Posterior vena cava (tissue), 2 donors: ENCODE measurements at places on chromosomes 7 and 10. TPM values are rescaled to one million over a fixed set of nuclear protein-coding genes. Genes with fewer than 3 reads are reported as not detected.

DNA sequence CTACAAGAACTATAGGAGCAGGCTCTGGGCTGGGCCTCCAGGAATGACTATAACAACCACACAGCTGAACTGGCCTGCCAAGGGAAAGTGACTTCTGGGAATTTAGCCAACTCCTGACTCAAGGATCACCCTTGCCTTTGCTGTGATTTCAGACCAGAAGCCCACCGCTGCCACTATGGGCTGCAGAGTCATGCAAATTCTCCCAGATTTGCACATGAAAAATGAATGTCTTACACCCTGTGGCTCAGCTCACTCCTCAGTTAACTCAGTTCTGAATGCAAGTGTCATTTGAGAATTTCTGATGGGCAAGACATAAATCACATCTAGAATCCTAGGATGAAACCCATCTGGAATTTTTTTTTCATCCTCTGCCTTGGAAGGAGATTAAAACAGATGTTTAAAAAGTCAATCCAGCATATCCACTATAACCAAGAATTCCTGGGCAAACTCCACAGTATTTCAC lies 186.5 kb upstream of the BET1 start:
- DNase-seq: peak; percentile 64

DNA sequence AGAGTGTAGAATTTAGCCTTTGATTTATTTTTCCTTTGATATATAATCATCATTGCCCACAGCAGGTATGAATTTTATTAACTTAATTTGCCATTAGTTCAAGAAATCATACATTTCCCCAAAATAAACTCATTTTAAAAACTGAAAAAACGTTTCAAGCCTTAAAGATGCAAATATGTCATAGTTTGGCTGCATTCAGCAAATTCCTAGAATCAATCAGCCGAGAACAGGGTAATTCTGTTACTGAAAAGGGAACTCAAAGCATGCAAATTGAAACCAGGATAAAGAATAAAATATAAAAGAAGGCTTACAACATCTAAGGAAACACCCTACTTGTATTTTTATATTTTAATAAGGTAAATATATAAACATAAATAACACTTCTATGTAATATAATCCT lies 233.8 kb upstream of the PRKCQ start:
- no peak for DNase-seq

DNA sequence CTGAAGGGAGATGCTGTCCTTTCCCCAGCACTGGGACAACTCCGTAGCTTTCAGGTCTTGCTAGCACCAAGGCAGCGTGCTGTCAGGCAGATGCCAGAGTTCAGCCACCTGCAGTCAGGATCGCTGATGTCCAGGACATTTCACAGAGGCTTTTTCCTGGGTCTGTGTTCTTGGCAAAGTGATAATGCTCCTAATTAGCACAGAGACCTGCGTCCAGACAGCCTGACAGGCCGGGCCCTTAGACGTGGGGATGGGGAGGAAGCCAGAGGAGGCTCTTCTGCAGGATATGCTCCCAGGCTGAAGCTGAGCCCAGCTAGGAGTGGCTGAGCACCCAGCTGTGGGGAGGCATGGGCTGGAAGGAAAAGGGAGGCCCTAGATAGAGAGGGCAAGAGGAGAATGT lies 82.5 kb upstream of the TBX20 start:
- DNase-seq: no peak

DNA sequence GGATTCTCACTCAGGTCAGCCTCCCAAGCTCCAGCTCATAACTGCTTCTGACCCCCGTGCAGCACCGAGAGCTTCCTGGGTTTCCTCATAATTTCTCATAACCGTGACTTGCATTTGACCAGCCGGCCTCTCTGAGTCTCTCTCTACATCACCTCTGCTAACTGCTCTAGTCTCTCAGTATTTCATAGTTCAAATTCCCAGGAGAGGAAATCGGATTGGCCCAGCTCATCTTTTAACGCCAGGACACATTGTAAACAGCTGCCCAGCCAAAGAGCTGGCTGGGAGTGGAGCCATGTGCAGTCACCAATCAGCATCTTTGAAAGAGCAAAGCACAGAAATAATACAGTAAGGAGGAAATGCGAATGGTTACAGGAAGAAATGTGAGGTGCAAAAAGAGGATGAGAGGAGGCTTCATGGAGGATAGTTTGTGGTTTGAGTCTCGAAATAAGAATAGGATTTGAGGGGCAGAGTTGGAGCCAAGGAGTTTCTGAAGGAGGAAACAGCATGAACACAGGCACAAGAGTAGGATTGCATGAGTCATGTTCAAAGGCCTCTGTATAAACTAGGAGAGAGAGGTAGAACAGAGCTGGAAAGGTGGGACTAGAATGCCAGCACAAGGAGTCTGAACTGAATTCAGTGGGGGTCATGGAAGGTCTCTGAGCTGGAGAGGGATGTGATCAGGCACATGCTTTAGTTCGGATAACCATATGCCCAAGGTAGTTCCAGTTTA lies 15.2 kb upstream of the LBX1 start:
- DNase-seq: no peak

GRCh38 chr10:97333351-97333600 lies 1.3 kb downstream of the FRAT2 start:
- no peak for DNase-seq

DNA sequence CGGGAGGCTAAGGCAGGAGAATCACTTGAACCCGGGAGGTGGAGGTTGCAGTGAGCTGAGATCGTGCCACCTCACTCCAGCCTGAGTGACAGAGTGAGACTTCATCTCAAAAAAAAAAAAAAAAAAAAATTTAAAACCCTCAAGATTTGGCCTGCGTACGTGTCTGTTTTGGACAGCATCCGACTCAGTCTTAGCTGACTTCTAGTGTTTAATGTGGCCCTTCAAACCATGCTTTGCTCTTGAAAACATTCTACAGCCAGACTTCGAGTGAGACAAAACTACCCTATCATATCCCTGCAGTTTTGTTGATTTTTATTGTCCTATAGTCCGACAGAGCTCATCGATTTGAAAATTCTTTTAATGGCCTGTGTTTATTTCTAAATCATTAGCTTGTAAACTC lies 227.1 kb upstream of the SH2B2 start:
- DNase-seq: no peak

DNA sequence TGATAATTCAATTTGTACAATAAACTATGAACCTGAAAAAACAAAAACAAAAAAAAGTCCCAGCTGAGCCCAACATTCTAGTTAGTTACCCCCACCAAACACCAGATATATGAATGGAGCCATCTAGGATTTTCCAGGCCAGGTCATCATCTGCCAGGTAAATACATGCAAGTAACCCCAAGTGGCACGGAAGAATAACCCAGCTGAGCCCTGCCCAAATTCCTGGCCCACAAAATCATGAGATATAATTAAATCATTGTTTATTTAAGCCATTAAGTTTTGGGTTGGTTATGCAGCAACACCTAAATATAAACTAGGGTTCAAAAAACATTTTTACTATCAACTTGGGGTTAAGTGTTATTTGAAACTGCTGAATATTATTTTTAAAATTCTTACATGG lies 19.0 kb downstream of the PARD3 start:
- DNase-seq: no peak

DNA sequence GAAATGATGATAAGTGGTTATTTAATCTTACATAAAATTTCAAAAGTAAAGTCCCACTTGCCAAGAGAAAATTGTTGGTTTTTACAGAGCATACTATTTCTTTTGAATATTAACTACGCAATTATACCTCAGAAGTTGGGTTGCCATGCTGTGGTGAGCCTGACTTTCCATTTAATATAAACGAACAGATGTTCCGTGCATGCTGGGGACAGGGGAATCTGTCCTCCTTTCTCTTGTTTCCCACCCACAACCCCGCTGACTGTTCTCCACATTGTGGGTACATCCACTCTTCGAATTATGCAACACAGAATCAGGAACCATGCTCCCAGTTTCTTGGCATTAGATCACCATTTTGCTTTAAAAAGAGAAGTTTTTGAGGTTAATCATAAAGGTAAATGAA lies 29.2 kb upstream of the RTKN2 start:
- no peak for DNase-seq

DNA sequence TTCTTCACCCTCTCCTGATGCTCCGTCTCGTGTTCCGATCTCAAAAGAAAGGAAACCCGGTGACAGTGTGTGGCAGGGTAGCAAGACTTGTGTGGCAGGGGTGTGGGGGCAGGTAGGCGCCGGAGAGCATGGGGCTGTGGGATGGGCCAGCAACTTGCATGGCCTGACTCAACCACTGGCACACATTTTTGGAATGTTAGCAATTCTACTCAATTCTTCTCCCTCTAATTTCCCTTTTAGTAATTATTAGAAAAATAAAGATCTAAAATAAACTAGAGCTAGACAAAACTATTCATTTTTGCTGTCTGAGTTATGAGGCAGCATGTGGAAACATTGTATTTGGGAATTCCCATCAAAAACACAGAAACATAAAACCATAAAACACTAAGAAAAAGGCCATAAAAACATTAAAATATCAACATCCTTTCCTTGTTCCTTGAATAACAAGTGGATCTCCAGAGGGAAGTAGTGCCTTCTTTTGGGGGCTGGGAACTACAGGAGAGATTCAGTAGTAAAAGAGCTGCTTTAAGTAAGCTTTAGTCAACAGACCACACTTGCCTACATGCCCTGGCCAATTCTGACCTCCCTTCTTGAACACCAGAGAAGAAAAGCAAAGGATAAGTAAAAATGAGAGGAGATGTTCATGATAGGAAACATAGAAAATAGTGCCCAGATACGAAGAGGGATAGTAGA lies 21.8 kb downstream of the SEMA3C start:
- DNase-seq: no peak

DNA sequence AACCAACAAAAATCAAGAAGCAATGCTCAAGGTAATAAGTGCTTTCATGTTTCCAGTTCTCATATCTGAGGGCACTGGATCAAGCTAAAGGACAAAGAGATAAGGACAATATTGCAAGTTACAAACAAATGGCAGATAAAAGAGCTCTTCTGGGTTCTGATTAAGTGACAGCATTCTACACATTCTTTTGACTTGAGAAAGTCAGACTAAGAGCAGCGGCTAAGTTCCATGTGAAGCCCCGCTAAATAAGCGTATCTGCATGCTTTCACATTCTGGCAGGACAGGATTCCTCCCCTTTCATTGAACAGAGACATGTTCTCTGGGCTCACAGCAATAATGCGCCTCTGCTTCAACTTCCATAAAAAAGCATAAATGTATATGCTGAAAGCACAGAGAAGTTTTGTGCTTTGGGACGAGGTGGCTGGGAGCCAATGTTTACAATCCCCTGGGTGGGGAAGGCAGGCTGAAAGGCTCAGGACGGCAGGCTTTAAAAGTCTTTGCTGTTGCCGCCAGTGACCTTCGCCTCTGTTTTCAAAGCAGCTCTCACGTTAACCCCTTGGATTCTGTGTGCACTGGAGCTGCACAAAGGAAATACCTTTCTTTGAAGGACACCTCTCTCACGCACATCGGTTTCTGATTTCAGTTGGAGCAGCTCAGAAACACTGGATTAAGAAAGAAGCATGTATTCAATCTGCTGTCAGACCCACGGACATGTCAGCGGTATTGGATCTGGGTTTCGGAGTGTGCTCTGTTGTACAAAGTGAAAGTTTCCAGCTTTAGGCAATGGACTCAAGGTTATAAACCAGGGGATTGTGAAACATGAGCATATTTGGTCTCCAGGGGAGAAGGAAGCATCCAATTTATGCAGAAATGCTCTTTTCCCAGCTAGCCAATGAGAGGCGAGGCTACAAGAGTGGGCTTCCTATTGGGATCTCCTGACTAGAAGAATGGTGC lies 105.4 kb upstream of the FAM133B start:
- DNase-seq: no peak

DNA sequence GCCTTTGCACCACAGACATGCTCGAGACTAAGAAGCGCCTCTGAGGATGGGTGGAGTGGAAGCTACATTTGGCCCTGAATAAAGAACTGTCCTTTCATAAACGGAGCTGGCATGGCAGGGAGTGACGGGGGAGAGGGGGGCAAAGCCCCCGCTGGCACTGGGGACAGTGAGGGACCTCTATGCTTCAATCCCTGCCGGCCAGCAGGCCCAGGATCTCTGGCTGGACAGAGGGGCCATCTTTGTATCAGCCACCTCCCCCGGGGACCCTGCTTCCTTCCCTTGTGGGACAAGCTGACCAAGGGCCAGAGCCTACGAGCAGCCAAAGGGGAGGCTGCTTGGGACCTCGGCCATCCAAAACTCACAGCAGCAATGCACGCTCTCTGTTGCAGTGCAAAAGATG lies 28.2 kb upstream of the ECHDC3 start:
- DNase-seq: no peak

DNA sequence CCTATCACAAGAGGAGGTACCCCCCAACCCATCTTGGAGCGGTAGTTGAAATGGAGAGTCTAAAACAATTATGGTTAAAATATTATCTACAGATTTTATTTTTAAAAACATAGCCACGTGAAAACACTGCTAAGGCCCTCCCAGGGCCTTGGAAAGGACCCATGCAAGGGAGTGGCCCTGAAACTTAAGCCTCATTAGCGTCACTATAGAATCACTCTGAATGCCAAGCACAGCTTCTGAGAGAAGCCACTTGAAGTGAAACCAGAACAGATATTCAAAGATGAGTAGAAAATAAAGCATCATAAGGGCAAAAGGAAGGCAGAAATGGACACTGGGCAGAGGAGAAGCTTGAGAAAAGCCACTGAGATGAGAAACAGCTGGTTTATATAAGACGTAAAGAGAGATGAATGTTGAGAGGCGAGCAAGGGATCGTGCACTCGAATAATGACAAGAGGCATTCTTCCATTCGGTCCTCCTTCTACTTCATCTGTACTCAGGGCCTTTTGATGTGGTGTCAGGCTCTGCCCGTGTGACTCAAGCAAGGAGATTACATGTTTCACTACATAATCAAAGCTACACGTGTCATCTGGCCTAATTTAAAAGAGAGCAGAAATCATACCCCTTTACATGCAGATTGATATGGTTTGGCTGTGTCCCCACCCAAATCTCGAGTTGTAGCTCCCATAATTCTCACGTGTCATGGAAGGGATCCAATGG lies 33.4 kb upstream of the SLC39A12 start:
- no peak for DNase-seq

GRCh38 chr7:128679920-128680319 lies 7.8 kb downstream of the GARIN1A start:
- DNase-seq: no peak

CUL2 gene
- 31.1 TPM for total RNA-seq

HABP2 gene
- not detected for total RNA-seq

VPS37D gene
- total RNA-seq: 1.2 TPM

MYL10 gene
- total RNA-seq: not detected

VAX1 gene
- total RNA-seq: not detected

TEX47 gene
- not detected for total RNA-seq

ALOX5 gene
- 46.5 TPM for total RNA-seq

ZNF22 gene
- 17.4 TPM for total RNA-seq

MYO1G gene
- 4.9 TPM for total RNA-seq

TAS2R16 gene
- total RNA-seq: not detected

EBF3 gene
- 9.1 TPM for total RNA-seq

ATP6V0A4 gene
- not detected for total RNA-seq
